Activated naive CD8-positive, alpha-beta T cell treated with anti-CD3 and anti-CD28 coated beads, Interleukin-2, amount 10 ng/mL, durations not matched to agents 7 days and 5 days (primary cell): ENCODE measurements at places on chromosomes 7 and 10. TPM values are rescaled to one million over a fixed set of nuclear protein-coding genes. Genes with fewer than 3 reads are reported as not detected.

The IQUB gene
- total RNA-seq, result not detected

The NUP205 gene
- 84.8 TPM for total RNA-seq

GRCh38 chr7:42392826-42393225 is 155.8 kb upstream of the GLI3 start:
- H3K27me3 ChIP-seq, result no peaks in the 10 kb centered on the region
- DNase-seq, result no peak
- H3K27ac ChIP-seq, result no peak overlapping the region
- H3K36me3 ChIP-seq, result no peaks in the 10 kb centered on the region
- H3K4me3 ChIP-seq, result no peak overlapping the region

DNA sequence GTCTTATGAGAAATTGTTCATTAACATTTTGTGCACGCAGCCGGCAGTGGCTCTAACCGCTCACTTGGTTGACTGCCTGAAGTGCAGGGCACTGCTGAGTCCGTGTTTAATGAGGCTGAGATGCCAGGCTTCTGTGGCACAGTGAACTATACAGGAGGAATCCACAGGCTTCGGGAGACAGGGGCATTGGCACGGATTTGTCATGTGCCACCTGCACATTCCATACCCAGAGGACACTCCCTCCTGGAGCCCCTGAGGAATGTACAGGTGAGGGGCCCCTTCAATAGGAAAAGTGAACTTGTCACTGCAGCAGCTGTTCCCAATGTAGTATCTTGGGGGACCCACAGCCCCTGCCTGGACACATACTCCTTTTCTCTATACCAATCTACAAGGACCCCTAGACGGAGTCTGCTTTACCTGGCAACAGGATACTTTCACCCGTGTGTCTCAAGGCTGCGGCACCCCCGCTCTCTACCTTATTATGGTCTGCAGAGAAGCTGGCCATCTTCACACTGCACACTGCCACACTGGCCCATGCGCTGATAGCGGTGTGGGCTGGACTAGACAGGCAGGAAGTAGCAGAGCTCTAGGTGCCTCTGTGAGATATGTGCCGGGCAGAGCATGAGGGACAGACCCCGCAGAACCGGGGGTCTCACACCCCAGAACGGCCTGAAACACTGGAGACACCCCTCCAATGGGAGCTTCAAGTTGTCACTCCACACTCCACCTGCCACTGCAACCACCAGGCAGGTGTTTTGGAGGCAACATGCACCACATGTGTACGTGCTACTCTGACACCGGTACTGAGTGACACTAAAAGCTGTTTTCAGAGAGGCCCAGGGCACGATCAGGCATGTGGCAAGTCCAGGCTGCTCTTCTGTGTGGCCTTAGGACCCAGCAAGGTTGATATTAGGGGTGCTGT is 71.4 kb upstream of the RHEB start:
- no peak overlapping the region for H3K27ac ChIP-seq
- no peaks in the 10 kb centered on the region for H3K4me1 ChIP-seq
- no peaks in the 10 kb centered on the region for H3K27me3 ChIP-seq
- no peak overlapping the region for H3K4me3 ChIP-seq

GRCh38 chr7:158881731-158882130 is 25.4 kb downstream of the DYNC2I1 start:
- H3K4me3 ChIP-seq, result no peak overlapping the region
- no peak for DNase-seq
- no peaks in the 10 kb centered on the region for H3K4me1 ChIP-seq
- H3K27ac ChIP-seq, result no peak overlapping the region
- H3K36me3 ChIP-seq, result peaks cover 22% of the 10 kb centered on the region

DNA sequence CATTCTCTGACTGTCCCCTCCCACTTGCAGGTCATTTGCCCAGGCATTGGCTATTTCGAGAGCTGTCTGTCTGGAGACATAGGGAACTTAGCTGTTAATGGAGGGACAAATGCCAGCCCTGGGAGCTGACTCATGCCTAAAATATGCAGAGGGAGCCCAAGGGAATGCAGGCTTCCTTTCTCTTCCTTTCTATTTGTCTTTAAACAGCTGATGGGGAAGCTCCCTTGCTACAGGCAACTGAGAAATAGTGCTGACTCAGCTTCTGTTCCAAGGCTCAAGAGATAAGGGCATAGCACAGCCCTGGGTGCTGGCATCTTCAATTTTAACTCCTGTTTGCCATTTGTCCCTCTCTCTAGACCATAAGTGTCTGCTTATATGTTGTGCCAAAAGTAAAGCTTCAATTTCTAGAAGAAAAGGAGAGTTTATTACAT is 82.7 kb upstream of the C1GALT1 start:
- H3K4me3 ChIP-seq, result no peak overlapping the region
- peaks cover 3% of the 10 kb centered on the region for H3K4me1 ChIP-seq
- no peak for DNase-seq
- H3K27ac ChIP-seq, result no peak overlapping the region
- H3K36me3 ChIP-seq, result no peaks in the 10 kb centered on the region

DNA sequence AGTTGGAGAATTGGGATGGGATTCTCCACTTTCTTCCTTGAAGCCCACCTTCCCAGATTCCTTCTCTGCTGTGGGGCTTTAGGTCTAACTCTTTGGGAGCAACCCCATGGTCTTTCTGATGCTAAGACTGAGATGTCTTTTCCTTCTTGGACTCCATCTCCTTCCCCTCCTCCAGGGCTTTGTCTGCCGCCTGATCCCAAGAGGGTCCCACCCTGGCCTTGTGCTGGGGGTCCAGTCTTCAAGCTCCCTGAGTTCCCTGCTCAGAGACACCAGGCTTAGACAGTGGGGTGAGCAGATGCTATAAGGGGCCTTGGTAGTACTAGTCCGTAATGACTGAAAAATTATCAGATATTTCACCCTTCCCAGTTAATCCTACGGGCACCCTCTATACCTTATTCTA is 150.5 kb downstream of the PTPN20 start:
- no peak overlapping the region for H3K4me3 ChIP-seq
- H3K27me3 ChIP-seq, result peaks cover 4% of the 10 kb centered on the region
- no peak overlapping the region for H3K27ac ChIP-seq
- DNase-seq, result no peak
- no peaks in the 10 kb centered on the region for H3K4me1 ChIP-seq

The FBXL13 gene
- 1.4 TPM for total RNA-seq

- H3K27me3 ChIP-seq, result no peaks in the 10 kb centered on the region
- H3K4me1 ChIP-seq, result no peaks in the 10 kb centered on the region
- no peak overlapping the region for H3K4me3 ChIP-seq
- no peak for DNase-seq
- no peak overlapping the region for H3K27ac ChIP-seq
Measured at GRCh38 chr7:13153266-13153665, 465.8 kb downstream of the ARL4A start.

DNA sequence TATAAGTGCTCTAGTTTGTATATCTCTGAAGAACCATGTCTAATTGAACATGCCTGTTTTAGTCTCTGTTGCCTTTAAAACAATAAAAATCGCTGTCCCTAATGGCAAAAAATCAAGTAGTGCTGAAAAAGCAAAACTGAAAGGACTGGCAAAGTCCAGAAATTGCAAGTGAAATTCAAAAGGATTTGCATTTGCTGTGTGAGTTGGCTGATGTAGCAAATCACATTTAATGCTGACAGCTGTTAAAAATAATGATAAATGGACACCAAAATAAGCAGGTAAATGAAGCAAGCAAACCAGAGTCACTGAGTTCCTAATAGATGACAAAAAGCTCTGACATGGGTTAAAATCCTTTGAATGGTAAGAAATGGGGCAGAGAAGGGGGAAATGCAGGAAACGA is 874.1 kb downstream of the GRM8 start:
- no peaks in the 10 kb centered on the region for H3K27me3 ChIP-seq
- H3K36me3 ChIP-seq, result no peaks in the 10 kb centered on the region
- no peaks in the 10 kb centered on the region for H3K4me1 ChIP-seq
- no peak overlapping the region for H3K27ac ChIP-seq
- no peak overlapping the region for H3K4me3 ChIP-seq

DNA sequence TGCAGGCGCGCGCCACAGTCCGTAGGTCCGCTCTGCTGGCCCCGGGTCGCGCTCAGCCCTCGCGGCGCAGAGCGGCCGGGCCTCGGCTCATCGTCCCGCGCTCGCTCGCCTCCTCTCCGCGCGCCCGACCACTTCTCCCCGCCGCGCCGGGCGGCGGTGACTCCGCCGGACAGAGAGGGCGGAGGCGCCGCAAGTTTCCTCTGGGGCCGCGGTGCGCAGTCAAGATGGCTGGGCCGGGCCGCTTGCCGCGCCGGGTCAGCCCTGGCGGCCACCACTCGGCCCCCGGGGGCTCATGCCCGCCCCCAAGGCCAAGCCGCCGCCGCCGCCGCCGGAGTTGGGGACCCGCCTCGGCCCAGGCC is 441 bp downstream of the FZD8 start:
- H3K27ac ChIP-seq, result no peak overlapping the region
- peaks cover 72% of the 10 kb centered on the region for H3K27me3 ChIP-seq
- peak; percentile 51 for DNase-seq
- no peak overlapping the region for H3K4me3 ChIP-seq

DNA sequence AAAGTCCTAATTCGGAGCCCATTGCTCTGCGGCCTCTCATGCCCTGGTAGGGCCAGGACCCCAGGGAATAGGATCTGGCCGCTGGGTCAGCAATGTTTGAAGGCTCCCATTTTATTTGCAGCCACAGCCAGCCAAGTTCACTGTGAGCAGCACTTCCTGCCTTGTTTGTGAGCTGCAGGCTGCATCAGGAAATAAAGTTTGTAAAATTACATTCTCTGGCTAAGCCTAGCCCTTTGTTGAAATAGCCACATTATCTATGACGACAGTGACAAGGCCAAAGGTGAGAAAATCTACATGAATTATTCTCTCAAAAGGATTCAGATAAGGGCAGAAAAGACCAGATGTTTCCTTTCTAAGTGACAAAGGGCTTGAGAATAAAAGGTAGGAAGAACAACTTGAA is 23.7 kb upstream of the ITGB1 start:
- peaks cover 21% of the 10 kb centered on the region for H3K4me1 ChIP-seq
- DNase-seq, result no peak
- no peaks in the 10 kb centered on the region for H3K36me3 ChIP-seq
- no peaks in the 10 kb centered on the region for H3K27me3 ChIP-seq

- no peak for DNase-seq
- no peaks in the 10 kb centered on the region for H3K4me1 ChIP-seq
- H3K4me3 ChIP-seq, result no peak overlapping the region
- peaks cover 2% of the 10 kb centered on the region for H3K36me3 ChIP-seq
Measured at GRCh38 chr7:29935111-29935510, 54.5 kb downstream of the SCRN1 start.

The CTAGE4 gene
- 1.0 TPM for total RNA-seq

DNA sequence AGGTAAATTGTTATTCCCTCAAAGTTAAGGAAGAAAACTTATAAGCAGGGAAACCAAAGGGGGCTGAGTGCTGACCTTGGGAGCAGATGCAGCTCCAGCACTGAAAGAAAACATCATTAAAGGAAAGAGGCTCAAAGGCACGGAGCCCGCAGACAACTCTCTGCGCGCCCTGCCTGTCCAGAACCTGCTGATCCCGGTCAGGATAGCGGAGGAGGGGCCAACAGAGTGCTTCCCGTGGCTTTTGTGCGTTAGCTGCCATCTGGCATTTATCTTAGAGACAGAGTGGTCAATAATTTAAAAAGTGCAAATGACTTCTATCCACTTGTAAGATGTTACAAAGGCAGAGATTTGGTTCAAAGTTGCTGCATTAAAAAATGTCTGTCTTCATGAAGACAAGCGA is 162.1 kb downstream of the FANK1 start:
- H3K4me3 ChIP-seq, result no peak overlapping the region
- peaks cover 9% of the 10 kb centered on the region for H3K27me3 ChIP-seq
- H3K27ac ChIP-seq, result no peak overlapping the region
- DNase-seq, result no peak
- no peaks in the 10 kb centered on the region for H3K36me3 ChIP-seq
- H3K4me1 ChIP-seq, result no peaks in the 10 kb centered on the region

The SCART1 gene
- total RNA-seq, result 6.3 TPM

The NKX6-2 gene
- not detected for total RNA-seq

DNA sequence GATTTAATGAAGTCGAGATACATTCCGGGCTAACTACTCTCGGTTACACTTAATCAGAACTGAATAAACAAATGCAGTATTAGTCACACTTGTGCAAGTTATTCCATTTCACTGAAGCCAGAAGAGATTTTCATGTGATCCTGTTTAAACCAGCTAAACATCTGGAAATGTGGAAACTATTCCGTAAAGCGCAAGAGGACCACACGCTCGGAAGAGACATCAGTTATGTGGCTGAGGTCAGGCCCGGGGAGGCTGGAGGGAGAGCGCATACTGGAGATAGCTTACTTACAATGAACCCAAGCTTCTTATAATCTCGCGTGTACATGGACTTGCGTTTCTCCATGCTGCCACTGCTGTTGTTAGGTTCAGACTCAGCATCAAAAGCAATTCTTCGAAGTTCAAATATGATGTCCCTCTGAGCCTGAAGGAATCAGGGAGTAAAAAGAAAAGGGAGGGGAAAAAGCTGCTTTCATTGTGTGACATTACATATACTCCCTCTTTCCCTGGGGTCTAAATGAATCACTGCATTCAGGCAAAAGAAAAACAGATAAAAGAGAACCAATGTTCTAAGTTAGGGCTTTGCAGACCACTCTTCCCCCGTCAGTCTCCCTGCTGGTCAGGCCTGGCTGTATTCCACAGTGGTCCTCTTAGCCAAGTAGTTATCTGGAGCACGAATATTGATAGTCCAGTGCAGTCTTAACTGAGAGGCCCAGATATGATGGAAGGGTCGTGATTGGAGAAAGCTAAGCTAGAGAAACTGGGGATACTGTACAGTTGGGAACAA is 237.4 kb downstream of the ELMO1 start:
- H3K27me3 ChIP-seq, result no peaks in the 10 kb centered on the region
- peaks cover 2% of the 10 kb centered on the region for H3K4me1 ChIP-seq
- H3K4me3 ChIP-seq, result no peak overlapping the region
- no peak overlapping the region for H3K27ac ChIP-seq
- DNase-seq, result no peak
- peaks cover 15% of the 10 kb centered on the region for H3K36me3 ChIP-seq

- no peak for DNase-seq
- H3K27ac ChIP-seq, result no peak overlapping the region
- no peak overlapping the region for H3K4me3 ChIP-seq
- H3K4me1 ChIP-seq, result no peaks in the 10 kb centered on the region
- peaks cover 5% of the 10 kb centered on the region for H3K27me3 ChIP-seq
- H3K36me3 ChIP-seq, result no peaks in the 10 kb centered on the region
Measured at GRCh38 chr10:104492329-104492940, 138.8 kb downstream of the CFAP58 start.

The KIF11 gene
- total RNA-seq, result 55.2 TPM
